ENCODE measurements at places on chromosomes 11 and 22.

DNA sequence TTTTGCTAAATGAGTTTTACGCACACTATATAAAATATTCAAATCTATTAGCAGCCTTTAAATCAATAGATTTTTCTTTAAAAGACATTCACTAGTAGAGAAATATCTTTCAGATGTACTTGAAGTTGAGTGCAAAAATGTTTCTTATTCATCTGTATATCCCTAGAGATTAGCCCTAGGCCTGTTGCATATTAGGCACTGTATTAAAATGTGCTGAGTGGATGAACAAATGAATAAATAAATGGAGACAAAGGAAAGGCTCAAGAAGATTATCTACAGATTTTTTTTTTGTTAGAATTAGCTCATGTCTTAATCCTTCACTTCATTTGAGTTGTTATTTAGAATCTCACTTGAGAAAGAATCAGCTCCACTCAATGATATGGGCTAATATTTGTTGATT lies 12.0 kb upstream of the MMP13 start:
- DNase-seq: no peak

GRCh38 chr11:74010306-74011300 lies 1.7 kb upstream of the UCP3 start:
- no peak for DNase-seq

DNA sequence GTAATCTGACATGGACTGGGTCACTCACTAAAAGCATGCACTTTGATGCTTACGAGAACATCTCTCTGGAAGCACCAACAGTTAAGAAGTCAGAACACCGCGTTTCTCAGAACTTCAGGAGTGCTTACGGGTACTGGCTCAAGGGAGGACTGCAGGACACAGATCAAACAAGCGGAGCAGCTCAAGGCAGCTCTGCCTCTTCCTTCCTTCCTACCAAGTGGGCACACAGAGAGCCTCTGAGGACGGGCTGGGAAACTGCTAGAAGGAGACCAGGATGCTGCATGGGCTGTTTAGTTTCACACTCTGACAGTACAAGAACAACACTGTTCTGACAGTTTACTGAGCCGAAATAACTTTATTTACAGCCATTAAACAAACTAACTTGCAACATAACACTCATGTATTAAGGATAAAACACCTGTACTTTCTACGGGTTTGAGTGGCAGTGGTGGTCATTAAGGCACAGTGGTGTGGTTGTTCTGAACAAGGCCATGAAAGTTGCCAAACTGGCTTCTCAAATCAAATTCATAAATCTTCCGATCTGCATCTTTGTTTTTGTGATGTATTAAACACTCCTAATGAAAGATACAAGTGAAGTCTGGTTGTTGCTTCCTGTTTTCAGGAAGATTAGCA lies 37.5 kb downstream of the ARFGAP3 start:
- DNase-seq: no peak

DNA sequence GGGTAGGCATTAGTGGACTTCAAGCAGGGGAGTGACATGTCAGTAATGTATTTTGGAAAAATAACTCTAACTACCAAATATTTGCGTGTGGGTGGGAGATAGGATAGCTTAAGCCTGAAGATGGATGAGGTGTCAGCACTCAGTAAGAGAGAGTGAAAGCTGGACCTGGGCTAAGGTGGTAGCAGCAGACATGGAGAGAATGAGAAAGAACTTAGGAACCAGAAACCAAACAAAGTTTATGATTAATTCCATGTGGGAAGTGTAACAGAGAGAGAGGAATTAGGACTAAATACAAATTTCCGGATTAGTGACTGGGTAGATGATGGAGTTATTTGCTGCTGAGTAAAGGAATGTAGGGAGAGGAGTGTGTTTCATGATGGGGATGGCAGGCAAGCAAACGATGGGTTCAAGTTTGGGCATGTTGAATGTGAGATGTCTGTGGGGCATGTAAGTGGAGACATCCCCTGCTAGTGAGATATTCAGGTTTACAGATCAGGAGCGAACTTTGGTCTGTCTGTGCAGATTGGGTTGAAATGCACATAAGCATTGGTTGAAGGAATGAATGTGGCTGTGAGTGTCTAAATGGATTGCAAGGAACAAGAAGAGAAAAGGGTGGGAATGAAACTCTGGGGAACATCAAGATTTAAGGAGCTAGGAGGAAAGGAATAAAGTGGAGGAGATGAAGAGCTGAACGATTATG lies 185.6 kb upstream of the MTMR2 start:
- no peak for DNase-seq

DNA sequence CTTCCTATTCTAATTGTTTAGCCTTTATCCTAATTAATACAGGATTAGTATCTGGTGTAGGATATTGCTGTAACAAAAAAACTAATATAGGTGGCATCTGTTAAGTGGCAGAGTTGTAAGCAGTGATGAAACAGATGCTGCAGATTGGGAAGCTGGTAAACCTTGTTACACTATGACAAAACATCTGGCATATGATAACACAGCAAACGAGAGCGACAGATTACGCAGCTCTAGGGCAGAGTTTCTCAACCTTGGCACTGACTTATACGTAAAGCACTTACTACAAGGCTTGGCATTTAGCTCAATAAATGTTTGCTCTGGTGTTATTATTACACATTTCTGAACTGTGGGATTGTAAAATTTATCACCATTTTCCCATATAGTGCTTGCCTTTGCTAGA lies 137.0 kb downstream of the ATG16L2 start:
- DNase-seq: no peak

DNA sequence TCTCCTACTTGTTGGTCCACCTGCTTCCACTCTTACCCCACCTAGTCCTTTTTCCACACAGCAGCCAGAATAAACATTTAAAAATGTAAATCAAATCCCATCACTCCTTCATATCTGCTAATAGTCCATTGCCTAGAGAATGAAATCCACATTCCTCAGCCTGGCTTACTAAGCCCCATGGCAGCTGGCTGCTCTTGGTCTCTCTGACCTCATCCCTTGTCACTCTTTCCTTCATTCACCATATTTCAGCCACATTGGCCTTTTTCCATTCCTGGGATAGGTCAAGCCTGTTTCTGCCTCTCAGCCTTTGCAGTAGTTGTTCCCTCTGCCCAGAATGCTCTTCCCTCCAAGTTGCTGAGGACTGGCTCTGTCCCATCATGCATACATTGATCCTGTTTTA lies 512.8 kb downstream of the INSC start:
- no peak for DNase-seq

- DNase-seq: no peak
Observed at GRCh38 chr11:84819537-84819936, 807.6 kb downstream of the DLG2 start.

- DNase-seq: no peak
Observed at GRCh38 chr11:113245216-113245615, 69.2 kb upstream of the TTC12 start.

DNA sequence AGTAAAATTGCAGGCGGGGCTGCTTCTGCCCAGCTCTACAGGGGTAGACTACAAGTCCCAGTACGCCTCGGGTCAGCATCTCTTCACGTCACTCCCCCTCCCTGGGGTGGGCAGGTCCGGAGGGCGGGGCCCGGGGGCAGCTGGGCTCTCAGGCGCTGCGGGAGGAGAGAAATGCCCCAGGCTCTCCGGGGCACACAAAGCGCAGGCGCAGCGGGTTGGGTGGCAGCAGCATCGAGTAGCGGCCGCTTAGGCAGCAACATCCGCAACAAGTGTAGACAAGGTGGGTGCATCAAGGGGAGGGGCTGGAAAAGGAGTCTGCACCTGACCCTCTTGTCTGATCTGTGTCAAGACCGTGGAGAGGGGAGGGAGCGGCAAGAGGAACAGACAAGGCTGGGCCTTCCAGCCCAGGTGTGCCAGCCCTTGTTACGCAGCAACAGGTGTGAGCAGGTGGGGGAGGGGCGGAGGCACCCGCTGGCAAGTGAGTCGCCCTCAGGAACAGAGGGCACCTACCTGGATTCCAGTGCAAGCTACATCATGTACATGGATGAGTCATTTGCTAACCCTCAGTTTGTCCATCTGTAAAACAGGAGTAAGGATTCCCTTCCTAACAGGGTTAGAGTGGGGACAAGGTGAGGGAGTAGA lies 1.2 kb downstream of the PLEKHB1 start:
- peak; percentile 88 for DNase-seq

GRCh38 chr22:23269441-23270211 lies 89.3 kb downstream of the BCR start:
- DNase-seq: peak; percentile 40

GRCh38 chr11:6856871-6857270 lies 6.0 kb upstream of the OR10A2 start:
- DNase-seq: no peak

- no peak for DNase-seq
Observed at GRCh38 chr22:32603651-32604540, 129.3 kb downstream of the FBXO7 start.
